ENCODE measurements at places on chromosomes 11 and 22.

DNA sequence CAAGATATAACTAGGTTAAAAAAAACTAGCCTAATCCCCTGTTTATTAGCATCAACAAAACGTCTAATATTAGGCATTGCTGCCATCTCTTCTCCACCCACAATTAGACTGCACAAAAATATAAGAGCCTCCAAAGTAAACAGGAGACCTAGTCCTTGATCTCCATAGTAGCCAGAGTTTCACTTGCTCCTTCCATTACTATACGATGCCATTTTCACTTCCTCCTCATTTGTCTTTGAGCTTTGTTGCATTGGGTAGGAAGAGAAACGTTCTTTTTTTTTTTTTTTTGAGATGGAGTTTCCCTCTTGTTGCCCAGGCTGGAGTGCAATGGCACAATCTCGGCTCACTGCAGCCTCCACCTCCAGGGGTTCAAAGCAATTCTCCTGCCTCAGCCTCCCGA is 42.3 kb upstream of the RDX start:
- DNase-seq, result no peak

DNA sequence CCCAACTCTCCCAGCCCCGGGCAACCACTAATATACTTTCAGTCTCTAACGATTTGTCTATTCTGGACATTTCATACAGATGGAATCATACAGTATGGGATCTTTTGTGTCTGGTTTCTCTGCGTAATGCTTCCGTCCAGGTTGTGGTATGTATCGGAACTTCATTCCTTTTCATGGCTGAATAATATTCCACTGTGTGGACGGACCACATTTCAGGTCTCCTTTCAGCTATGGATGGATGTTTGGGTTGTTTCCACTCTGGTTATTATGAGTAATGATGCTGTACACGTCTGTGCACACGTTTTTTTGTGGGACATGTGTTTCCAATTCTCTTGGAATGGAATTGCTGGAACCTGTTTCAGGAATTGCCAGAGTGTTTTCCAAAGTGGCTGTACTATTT is 17.4 kb upstream of the CPT1A start:
- DNase-seq, result no peak

DNA sequence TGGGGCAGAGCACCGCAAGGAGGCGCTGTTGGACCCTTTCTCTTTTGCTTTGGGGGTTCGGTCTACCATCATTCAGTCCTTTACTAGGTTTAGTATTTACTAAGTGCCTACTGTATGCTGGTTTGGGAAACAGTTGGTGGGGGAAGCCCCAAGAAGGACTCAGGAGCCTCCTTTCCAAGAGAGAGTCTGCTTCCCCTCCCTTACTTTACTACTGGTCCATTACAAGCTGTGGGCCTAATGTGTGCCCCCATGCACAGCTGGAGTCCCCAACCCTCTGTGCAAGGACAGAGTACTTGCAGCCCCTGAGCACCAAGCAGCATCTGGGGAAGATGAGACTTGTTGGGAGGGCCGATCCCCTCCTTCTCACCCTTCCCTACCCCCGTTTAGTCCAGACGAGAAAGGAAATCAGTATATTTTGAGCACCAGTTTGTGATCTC is 876 bp upstream of the UBE2L6 start:
- DNase-seq, result peak; percentile 56

DNA sequence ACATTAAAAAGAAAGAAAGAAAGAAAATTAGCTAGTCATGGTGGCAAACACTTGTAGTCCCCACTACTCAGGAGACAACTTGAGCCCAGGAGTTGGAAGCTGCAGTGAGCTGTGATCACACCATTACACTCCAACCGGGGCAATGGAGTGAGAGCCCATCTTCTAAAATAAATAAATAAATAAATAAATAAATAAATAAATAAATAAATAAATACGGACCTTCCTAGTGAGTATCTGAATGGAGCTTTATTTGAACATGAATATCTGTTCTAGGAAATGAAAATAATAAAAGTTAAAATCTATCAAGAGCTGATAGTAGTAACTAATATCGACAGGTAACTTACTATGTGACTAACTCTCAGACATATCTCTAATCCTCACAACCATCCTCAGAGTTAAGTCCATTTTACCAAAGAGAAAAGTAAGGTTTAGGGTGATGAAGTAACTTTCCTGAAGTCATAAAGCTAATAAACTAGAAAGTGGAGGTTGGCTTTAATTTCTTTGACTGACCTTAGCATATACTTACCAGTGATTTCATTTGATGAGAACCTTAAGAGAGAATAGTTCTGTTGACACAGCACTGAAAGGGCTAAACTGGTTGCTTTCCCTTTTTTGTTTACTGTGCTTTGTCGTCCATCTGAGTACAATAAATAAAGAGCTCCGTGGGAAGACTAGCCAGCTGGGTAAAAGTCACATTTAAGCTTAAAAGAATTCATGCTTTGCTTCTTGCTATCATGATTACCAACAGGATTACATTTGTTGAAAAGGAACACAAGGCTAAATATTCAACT is 22.4 kb downstream of the ENTHD1 start:
- no peak for DNase-seq

DNA sequence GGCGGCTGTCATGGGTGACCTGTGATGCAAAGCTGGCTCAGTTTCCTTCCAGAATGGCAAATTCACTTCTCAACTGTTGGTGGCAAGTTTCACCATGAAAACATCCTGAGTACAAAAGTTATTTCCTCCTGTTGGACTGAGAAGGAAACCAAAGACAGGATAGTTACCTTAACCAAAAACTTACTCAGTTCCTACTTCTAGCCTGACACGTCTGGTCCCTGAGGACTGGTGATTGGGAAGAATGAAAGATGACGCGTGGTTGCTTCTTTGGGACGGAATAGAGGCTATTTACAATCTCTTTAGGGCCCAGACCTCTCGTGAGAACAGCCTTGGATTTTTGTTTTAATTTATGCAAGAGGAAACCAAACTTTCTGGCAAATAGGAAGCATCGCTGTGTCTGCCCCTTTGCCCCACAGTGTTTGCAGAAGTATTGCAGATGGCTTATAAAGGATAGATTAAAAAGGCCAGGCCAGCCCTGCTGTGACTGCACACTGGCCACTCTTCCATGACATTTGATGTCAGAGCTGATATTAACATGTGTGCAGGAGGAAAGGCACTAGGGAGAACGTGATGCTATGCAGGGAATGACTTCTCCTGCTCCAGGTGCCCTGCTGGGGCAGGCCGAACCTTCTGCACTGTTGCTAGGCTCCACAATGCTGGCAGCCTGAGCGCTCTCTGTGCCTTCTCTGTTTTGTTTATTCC is 7.6 kb downstream of the VPS26B start:
- DNase-seq, result no peak

- DNase-seq, result no peak
Observed at GRCh38 chr11:41116970-41117369, 342.5 kb downstream of the LRRC4C start.

DNA sequence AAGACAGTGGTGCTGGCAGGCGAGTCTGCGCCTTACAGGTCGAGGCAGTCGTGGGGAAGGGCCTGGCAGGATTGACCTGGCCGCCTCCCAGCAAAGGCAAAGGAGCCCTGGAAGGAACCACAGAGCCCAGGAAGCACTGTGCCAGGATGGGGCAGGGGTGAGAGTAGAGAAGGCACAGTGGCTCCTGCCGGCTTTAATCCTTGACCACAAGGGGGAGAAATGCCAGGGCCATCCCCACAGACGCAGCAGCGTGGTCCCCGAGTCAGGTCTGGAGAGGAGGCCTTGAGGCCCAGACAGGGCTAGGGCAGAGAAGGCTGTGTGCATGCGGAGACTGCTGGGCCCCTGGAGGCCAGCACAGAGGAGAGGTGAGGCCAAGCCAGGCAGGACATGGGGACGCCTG is 9.9 kb upstream of the NDUFS8 start:
- no peak for DNase-seq

GRCh38 chr11:41494716-41495115 is 35.3 kb upstream of the LRRC4C start:
- no peak for DNase-seq

- DNase-seq, result no peak
Observed at GRCh38 chr22:19753090-19753842, 7.3 kb upstream of the TBX1 start.

DNA sequence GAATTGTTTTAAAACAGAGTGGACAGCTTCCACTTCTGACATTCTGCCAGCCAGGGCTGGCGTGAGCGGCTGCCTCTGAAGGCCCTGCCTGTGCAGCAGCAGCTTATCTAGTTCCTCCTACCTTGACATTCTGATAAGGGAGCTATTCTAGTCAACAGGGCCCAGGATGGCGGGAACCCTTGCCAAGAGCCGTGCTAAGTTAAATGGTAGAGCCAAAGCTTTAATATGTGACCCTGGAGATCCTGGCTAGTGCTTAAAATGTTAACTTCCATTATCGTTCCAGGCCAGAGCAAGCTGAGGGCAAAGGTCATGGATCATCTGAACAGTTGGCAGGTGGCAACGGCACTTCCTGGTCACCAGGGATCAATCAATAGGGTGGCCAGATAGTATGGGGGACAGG is 3.5 kb downstream of the KCNJ5 start:
- DNase-seq, result no peak

GRCh38 chr11:27456795-27457329 is 15.7 kb downstream of the LGR4 start:
- no peak for DNase-seq

DNA sequence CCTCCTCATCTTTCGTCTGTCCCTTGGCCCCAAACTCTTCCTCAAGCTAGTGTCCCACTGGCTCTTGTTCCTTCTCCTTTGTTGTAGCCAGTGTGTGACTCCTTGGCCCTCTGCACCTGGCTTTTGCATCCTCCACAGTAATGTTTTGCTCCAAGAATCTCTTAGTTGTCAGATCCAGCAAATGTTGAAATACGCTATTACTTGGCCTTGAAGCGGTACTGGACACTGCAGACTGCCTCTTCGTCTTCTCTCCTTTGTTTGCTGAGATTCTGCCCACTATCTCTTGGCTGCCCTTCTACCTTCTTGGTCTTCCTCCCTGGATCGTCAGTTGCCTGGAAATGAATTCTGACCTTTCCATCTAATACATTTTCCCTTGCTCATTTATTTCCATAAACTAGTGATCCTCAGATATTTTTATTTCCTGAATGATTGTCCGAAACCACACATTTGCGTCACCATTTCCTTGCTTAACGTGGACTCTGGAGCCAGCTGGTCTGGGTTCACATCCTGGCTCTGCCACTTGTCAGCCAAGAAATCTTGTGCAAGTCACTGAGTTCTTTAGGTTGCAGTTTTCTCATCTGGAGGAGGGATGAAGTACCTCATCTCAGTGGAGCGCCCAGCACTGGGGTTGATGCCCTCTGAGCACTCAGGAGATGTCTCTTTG is 113.6 kb downstream of the LDLRAD3 start:
- DNase-seq, result no peak

- no peak for DNase-seq
Observed at GRCh38 chr11:134230339-134230738, 5.9 kb downstream of the VPS26B start.

GRCh38 chr11:77842441-77843121 is 21.6 kb downstream of the AAMDC start:
- DNase-seq, result peak; percentile 15

DNA sequence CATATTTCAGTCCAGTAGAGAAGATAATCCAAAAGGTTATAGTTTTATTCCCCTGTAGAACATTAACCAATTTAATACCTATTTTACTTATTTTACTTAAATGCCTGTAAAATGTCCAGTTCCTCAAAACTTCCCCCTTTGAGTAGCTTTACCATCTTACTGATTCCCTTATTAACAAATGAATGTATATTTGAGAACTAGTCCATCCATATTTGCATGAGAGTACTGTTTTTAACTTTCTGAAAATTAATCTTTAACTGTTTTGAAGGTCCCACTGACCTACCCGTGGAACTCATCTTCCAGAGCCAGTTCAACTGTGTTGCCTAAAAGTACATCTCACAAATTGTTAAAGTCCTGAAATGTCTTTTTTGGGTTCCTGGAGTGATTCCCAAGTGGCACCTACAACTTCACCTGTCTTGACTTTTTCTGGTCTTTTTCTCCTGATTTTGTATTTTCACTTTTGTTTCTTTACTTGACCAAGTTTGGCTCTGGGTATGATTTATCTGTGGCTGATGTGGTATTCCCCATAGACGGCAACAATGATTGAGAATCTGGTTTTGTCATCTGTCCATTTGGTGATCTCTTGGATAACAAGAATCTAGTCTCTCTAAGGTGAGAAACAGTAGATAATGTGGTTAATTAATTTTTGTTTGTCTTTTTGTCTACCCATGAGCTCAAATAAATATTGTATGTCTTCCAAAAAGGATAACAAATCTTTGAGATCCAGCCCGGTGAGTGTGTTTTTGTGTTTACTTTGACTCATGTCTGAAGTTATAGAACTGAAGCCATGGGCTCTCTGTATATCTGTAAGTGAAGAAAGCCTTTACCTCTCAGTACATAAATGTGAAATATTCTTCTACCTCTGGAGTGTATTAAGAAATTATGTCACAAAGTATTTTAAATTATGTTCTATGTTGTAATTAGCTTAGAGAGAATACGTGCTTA is 174.2 kb downstream of the ETS1 start:
- no peak for DNase-seq

DNA sequence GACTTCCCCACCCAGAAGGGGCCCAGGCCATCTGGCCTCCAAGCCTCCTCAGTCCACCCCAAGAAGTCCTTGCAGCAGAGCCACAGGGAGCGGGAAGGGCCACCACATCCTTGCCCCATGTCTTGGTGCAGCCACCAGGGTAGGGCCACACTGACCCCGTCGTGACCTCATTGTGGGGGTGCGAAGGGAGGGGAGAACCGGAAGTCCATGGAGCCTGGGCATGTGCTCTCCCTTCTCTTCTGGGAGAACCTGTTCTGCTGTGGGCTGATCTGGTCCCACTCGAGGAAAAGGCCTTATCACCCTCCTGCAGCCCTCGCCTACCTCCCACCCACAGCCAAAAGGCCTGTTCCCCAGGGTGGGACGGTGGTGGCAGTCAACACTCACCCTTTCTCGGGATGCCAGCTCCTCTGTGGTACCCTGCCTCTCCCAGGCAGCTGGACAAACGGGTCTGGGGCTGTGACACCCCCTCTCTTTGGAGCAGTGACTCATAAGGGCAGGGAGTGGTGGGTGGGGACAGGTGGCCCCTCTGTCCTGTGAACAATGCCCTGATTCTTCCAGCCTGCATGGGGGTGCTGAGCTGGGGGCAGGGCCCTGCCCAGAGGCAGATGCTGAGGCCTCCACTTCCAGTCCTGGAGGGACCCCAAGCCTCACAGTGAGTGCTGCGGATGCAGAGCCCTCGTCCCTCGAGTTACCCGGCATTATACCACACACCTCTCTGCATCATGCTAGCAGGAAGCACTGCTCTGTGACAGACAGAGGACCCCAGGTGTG is 14.6 kb upstream of the CTSD start:
- DNase-seq, result peak; percentile 81

All from HL-60 (cell line).